Kasumi-1 (cell line): ENCODE measurements at places on chromosomes 4 and X.
A peak's percentile ranks its signal among the peaks of the same experiment; 100 is the strongest.

GRCh38 chr4:77605210-77605902 lies at the start of gene CXCL13:
Gene CXCL13, plus strand, starts transcription at chr4:77605820. Its CDS starts 46 bp downstream, at chr4:77605866.
- no peak for DNase-seq

GRCh38 chrX:136271300-136271699 lies 20.1 kb upstream of the MAP7D3 start:
- peak; percentile 86 for DNase-seq

DNA sequence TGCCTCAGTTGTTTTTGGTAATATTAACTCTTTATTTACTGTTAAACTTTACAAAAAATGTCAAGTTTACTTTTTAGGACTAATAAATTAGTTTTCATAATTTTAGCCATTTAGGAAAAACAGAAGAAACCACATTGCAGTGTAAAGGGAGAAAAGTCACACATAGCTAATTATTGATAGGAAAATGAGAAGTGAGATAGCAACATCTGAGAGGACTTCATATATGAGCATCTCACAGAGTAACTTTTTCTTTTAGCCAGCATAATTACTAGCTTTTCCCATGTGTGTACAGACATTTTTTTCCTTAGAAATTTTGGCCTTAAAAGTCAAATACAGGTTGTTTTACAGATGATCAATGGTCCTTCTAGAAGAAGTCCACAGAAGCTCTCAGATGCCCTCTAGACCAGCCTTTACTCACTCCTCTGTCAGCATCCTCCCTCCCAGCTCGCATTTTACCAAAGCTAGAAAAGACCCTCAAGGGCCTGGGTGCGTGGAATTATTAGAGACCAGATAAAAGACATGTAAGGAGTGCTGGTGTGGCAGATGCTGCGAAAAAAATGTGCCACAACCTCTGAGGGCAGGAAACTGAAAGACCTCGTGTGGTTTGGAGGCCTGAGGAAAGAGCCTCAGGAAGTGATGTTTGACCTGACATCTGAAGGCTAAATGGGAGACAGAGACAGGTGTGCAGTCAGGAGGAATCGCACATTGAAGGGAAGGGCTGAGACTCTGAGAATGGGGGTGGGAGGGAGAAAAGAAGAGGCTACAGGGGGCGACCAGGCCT lies 156.9 kb downstream of the CBR4 start:
- no peak for DNase-seq

- DNase-seq = no peak
These were observed 181.2 kb upstream of the ETNPPL start for GRCh38 chr4:108943976-108944591.

- no peak for DNase-seq
These were observed 9.9 kb downstream of the NSG1 start for GRCh38 chr4:4396628-4397440.

DNA sequence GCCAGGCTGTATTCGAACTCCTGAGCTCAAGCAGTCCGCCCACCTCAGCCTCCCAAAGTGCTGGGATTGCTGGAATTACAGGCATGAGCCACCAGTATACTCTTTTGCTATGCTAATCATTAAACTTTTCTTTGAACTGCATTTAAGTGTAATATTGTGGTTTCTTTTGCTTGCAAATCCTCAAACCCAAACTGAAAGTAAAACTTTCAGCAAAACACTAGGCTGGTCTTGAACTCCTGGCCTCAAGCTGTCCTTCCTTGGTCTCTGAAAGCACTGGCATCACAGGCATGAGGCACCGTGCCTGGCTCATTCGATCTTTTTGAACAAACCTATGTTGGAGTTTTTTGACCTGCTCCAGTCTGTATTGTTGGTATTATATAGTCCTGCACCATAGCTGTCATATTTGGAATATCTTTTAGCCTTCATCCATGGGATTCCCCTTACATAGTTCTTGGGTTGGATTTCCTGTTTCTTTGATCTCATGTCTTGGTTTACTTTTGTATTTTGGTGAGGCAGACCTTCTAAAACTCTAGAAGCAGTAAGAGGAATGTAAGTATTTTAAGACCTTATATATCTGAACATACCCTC lies 34.1 kb downstream of the MOB1B start:
- no peak for DNase-seq

GRCh38 chr4:55819634-55820033 lies at the start of gene EXOC1L:
Gene EXOC1L, plus strand, starts transcription at chr4:55819790. Its CDS starts 237 bp downstream, at chr4:55820027.
- DNase-seq = no peak

DNA sequence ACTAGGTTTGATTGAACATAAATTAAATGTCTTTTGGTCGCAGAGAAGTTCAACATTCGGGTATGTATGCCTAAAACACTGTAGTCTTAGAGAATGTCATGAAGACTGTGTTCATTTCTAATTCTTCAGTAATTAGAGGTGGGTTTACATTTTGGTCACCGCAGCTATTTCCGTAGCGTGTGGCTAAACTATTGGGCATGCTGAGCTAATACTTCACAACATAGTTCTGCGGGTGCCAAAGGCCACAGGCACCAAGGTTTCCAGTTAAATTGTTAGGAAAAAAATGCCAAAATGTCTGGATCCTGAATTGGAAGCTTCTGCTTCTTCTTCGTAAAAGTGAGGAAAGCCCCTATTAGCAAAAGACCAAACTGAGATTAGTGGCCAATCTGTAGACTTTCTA lies 25.1 kb downstream of the SMIM31 start:
- no peak for DNase-seq

- DNase-seq = no peak
These were observed 75.5 kb upstream of the ADRA2C start for GRCh38 chr4:3690551-3691152.

DNA sequence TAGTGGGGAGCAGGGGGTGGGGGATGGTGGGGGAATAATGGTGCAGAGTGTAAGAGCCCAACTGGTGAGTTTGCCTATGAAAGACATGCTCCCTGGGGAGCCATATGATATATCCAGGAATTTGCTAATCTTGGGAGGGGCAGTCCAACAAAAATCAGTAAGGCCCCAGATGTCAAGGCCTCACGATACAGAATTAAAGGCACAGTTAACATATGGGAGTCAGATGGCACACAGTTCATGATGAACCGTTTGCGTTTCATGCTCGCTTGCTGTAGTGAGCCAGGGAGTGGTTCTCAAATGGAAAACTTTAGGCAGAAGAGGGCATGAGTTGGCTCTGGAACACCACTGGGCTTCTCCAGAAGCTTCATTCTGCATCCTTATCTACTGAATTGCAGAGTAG lies 33.9 kb upstream of the VCX2 start:
- DNase-seq = no peak

DNA sequence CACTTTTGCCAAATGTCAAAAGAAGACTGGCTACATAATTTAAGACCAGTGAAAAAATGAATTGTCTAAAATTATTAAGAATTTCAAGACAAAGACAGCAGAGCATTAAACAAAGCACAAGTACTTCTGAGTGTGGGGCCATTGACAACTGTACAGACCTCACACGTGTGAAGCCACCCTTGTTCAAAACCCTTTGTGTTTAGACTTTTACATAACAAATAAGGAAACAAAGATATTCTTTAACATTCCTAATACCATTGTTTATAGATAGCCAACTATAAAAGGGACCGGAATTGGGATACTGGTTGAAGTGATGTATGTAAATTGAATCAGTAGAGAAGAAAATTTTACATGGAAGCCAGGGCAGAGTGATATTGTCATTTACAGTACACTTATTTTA lies 624.2 kb downstream of the PCDH18 start:
- DNase-seq = no peak

- no peak for DNase-seq
These were observed 178.9 kb downstream of the MID1 start for GRCh38 chrX:10441464-10441863.

GRCh38 chrX:103101299-103102042 lies 8.5 kb upstream of the NXF3 start:
- DNase-seq = no peak

DNA sequence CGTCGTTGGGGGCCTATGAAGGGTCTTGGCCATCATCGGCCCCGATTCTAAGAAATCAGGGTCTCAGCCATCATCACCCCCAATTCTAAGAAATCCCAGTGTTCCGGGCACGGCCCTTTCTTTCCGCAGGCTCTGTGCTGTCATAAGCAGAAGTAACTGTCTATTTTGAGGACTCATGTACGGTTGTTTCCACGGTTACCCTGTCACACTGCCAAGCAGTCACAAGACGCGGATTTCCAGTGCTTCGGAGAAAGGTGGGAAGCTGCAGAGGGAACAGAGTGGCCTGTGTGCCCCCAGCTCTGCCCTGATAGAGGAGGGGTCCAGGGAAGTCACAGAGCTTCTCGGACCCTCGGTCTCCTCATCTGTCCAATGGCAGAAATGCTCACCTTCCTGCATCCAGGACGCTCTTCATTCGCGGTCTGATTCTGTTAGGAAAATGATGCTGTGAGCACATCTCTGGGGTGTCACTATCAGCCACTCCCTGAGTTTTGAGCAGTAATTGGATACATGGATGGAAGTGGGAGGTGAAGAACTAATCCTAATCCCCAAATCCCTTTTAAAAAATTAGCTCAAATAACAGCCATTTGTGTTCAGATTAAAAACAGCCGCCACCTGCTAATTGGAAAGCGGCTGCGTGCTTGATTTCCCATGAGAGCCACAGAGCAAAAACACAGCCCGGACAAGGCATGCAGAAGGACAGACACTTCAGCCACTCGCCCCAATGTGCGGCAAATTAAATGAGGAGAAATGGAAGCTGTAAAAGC lies 73.1 kb downstream of the WFS1 start:
- DNase-seq = no peak

DNA sequence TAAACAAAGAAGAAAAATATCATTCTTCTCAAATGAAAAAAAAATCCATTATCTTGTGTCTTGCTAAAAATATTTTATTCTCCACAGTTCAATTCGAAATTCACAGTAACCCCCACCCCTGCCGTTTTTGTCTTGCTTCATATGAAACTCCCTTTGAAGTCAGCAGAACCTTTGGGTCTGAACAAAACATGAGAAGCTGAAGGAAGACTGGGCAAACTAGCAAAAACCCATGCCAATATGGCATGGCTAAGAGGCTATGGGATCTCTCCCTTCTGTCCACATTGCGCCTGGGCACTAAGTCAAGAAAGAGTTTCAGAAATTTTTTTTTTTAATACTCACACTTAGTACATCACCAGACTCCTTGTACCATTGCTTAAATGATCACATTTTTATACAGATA lies 136.0 kb upstream of the SMIM31 start:
- no peak for DNase-seq

DNA sequence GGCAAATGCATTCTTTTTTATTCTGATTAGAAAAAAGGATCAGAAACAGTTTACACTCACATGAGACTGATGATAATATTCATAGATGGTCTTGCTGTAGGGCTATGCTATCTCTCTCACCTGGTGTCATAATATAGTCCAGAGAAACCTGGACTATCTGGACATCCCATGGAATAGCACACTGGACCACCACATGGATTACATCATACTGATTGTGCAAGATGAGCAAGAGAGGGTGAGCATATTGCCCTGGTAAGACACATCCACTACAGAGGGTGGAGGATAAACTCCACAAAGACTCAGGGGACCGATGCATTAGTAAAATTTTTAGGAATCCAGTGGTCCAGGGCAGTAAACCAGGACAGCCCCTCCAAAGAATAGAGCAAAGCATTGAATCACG lies 8.2 kb downstream of the SYN1 start:
- DNase-seq = no peak

DNA sequence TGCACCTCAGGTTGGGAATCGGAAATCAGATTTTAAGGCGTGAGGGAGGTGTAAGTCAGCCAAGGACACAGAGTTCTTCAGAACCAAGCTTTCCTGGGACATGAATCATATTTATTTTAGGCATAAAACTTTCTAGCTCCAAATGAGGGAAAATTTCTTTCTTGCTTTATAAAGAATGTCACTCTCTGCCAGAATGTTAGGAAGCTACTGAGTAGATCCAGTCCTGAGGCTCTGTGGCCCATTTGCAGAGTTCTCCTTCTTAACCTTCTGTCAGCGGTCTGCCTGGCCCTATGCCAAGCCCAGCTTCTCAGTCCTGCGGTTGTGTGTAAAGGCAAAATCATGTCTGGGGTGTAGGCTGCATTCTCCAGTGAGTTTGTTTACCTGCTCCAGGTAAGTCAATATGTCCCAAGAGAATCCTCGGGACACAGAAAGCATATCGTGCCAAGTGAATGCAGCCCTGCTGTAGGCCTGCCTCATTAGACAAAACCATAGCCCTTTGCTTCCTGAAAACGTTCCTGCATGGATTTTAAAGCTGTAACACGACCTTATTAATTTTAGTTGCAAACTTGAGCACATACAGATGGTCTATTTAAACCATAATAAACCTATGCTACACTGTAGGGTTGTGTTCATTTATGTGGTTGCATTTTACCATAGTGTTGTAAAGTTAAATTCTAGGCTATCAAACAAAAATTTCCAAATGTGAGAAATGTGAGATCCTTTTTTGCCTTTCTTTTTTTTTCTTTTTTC lies 29.2 kb upstream of the CCNI start:
- DNase-seq = peak; percentile 14

DNA sequence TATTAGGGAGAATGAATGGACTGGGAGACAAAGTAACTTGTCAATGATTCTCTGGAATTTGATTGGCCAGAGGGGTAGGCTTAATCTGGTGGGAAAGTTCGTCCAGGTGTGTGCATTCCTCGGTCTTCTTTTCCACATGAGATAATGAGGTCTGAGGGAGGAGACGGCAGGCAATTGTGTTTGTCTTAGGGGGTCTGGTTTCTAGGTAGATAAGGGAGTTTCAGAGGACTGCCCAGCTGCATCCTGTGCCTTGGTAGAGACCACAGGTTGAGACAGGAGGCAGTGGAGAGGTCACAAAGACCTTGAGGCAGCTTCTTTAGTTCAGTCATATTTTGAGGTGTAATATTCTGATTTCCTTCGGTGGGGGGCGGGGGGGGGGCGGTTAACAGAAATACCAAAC lies 4.3 kb downstream of the MGST2 start:
- DNase-seq = no peak

GRCh38 chr4:4462970-4463369 lies 76.1 kb downstream of the NSG1 start:
- DNase-seq = no peak

- DNase-seq = no peak
These were observed 7.9 kb downstream of the MAGEB18 start for GRCh38 chrX:26146024-26146423.

DNA sequence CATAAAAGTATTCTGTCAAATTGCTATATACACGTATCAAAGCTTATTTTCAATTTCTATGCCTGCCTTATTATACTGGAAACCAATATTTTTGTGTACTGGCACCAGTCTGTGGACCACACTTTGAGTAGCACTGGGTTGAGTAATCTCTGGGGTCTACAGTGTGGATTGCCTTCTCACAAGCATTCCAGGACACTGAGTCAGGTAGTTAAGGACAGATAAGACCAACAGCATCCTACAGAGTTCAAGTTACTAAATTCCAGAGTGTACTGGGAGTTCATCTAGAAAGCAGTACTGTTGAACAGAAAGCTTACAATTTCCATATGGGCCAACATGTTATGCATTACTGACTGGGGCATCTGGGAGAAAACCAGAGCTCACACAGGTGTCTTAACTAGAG lies 61.8 kb downstream of the VMA21 start:
- DNase-seq = no peak

DNA sequence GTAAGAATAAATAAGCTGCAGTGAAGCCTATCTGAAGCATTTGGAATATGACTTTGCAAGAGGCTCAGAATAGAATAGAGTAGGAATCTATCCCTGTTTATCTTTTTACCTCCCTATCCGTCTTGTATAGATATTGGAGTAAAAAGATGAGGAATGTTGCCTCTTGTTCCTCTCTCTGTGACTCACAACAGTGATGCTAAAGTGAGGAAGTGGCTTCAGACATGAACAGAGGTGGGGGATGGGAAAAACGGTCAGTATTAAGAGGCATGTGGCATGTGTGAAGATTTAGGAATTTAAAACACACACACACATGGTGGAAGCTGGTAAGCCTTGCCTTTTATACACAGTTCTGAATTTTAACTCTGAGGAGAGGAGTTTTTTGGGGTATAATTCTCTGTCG lies 3.8 kb upstream of the DCAF4L1 start:
- peak; percentile 47 for DNase-seq
